ENCODE measurements at places on chromosomes 12 and 14.
A peak's percentile ranks its signal among the peaks of the same experiment; 100 is the strongest.

DNA sequence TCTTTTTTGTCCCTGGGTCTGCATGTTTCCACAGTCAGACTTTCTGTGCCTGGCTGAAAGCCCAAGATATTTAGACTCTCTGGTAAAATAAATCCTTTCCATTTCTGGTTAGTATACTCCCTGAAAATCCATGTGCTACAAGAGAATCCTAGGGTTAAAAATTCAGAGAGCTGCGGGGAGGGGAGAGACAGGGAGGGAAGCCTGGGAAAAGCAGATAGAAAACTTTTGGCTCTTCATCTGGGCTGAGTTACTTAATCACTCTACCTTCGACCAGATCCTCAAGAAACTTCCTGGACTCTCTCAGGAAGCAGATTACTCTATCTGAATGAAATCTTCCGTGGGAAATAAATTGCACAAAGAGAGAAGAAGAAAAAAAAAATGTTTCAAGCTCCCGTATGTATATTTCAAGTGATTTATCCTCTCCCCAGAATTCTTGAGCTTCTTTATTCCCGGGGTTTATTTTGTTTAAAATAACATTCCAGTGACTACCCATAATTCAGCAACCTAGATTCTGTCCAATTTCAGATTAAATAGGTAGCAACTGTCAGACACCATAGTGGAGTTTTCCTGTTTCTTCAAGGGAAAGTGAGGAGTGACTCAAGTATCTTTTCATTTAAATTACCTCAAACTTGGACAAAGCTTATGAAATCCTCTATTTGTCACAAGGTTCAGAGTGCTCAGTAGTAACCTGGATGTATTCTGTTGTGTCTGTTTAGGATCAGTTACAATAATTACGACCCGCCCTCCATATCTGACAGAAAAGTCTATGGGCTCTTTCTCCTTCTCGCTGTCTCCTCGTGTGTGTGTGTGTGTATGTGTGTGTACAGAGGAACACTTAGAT, 163.7 kb downstream of the MYRFL start:
- no peak for DNase-seq

GRCh38 chr12:131808744-131809371, 19.3 kb upstream of the MMP17 start:
- DNase-seq: peak; percentile 5

GRCh38 chr12:10802587-10802986, at the start of gene TAS2R7:
TSS of gene TAS2R7 (minus strand) at chr12:10802627. CDS start at chr12:10802570, 57 bp downstream.
- no peak for DNase-seq

- DNase-seq: no peak
Observed at GRCh38 chr12:4486980-4487379, 41.4 kb upstream of the FGF6 start.

GRCh38 chr14:64602826-64603225, 53.1 kb downstream of the PPP1R36 start:
- DNase-seq: peak; percentile 29

DNA sequence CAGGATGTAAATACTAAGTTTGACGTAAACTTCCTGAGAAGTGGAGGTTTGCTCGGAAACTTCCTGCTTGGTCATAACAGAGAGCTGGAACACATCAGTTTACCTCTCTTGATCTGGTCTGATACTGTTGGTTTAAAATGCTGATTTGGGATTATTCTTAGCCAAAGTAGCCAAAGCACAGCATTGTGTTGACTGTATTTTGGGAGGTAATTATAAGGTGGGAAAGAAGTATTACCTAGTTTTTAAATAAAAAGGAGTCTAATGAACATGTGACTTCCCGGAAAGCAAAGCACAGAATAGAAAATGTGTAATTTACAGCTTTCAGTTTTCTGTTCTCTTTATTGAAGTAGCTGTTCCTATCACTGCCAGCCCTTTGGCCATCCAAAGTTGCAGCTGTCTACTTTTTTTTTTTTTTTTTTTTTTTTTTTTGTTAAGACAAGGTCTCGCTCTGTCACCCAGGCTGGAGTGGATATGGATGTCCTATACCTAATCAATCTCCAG, 52.2 kb upstream of the SRP54 start:
- DNase-seq: no peak

DNA sequence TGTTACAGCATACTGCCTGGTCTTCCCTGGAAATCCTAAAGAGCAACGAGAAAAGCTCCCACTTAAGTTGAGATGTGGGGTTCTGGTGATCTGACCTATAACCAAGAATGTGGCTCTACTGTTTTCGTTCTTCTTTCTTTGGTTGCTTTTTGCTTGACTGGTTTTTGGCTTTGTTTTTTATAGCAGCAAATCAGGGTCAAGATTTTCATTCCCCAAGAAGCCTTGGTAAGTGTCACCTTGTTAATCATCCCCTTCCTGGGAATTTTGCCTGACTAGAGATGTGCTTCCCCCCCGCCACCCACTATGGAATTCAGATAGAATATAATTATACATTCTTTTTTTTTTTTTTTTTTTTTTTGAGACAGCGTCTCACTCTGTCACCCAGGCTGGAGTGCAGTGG, 116.7 kb upstream of the FOXN3 start:
- no peak for DNase-seq
